ENCODE measurements at places on chromosomes 4 and X. TPM values are rescaled to one million over a fixed set of nuclear protein-coding genes. Genes with fewer than 3 reads are reported as not detected.
A peak's percentile ranks its signal among the peaks of the same experiment; 100 is the strongest.

DNA sequence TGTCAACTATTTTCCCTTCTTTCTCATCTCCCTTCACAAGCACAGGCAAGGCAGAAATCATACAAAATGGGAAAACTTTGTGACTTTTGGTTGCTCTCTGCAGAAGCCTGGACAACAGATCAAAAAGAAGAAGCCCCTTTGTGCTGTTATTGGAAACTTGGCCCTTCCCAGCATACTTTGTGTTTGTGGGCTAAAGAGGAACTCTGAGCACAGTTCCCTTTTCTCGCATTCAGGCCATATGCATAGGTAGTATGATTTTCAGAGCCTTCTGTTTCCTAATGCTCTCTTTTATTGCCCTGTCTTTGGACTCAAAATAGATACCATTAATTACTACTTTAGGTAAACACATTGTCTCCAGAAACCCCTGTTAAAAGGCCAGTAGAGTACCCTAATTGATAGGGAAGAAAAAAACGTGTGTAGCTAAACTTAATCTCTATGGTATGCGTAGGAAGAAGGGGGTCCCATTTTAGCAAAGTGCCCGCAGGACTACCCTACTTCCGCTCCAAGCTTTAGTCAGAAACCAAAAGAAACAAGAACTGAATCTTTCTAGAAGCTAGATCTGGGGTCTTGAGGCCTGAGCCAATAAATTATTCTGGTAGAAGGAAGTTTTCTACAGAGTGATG, 26.6 kb downstream of the VSIG4 start:
- H3K27me3 ChIP-seq: peaks cover 4% of the 10 kb centered on the region
- no peak for DNase-seq
- H3K27ac ChIP-seq: no peak overlapping the region
- H3K4me1 ChIP-seq: no peaks in the 10 kb centered on the region
- no peaks in the 10 kb centered on the region for H3K36me3 ChIP-seq
- no peak overlapping the region for H3K4me3 ChIP-seq

DNA sequence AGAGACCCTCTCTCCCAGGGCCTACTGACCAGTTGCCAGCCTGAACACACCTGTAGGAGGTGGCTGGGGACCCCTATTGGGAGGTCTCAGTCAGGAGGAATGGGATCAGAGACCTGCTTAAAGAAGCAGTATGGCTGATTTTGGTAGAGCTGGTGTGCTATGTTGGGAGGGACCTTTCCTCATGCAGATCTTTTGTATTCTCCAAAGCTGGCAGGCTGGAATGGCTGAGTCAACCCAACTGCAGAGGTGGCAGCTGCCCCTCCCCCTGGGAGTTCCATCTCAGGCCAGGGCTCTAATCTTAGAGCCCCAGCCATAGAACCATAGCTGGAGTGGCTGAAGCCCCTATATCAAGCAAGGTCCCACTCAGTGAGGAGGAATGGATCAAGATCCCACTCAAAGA, 279.3 kb upstream of the BMP3 start:
- H3K27me3 ChIP-seq: no peaks in the 10 kb centered on the region
- no peak overlapping the region for H3K27ac ChIP-seq

GRCh38 chr4:2923668-2924173, 39.5 kb downstream of the NOP14 start:
- DNase-seq: no peak
- peaks cover 55% of the 10 kb centered on the region for H3K36me3 ChIP-seq
- H3K4me1 ChIP-seq: peaks cover 4% of the 10 kb centered on the region
- no peak overlapping the region for H3K27ac ChIP-seq

GRCh38 chr4:8917868-8918783, 46.5 kb upstream of the HMX1 start:
- no peaks in the 10 kb centered on the region for H3K36me3 ChIP-seq
- no peaks in the 10 kb centered on the region for H3K4me1 ChIP-seq
- no peaks in the 10 kb centered on the region for H3K27me3 ChIP-seq
- DNase-seq: peak; percentile 19
- H3K4me3 ChIP-seq: no peak overlapping the region

ZNF157 gene
- total RNA-seq: under 0.01 TPM

CSAG3 gene
- total RNA-seq: not detected

Data from IMR-90 (cell line).